ENCODE measurements at places on chromosomes 7 and 10. TPM values are rescaled to one million over a fixed set of nuclear protein-coding genes. Genes with fewer than 3 reads are reported as not detected.

GRCh38 chr10:17617031-17617911, at the start of gene HACD1:
TSS of gene HACD1 (minus strand) at chr10:17617374. CDS start at chr10:17617339, 35 bp downstream.
- no peak for DNase-seq

DNA sequence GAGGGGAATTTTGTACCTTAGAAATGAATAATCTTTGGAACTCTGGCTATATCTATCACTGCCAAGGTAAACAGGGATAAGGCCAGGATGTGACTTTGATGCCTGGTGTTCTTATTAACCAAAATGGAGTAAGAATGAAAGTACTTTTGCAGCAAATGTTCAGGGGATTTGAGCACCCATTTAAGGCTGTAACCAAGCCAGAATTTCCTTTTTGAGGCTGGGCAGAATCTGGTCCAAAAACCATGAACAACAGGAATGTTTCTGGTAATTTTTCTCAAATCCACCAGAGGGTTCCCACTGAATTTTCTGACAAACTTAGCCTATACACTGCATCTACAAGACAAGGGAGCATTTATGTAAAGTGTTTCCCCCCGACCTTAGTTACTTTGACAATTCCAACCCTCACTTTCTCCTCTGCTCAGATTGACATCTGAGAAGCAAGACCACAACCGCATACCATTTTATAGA, 120.6 kb downstream of the BAMBI start:
- DNase-seq, result no peak

- no peak for DNase-seq
Observed at GRCh38 chr7:98398567-98399372, 2.1 kb downstream of the BAIAP2L1 start.

Gene SPDYE11
- polyA plus RNA-seq, result 0.83 TPM

DNA sequence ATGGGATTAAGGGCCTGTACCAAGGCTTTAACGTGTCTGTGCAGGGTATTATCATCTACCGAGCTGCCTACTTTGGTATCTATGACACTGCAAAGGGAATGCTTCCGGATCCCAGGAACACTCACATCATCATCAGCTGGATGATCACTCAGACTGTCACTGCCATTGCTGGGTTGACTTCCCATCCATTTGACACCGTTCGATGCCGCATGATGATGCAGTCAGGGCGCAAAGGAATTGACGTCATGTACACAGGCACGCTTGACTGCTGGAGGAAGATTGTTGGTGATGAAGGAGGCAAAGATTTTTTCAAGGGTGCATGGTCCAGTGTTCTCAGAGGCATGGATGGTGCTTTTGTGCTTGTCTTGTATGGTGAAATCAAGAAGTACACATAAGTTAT, 18.2 kb downstream of the LSM5 start:
- no peak for DNase-seq
